ENCODE measurements at places on chromosomes 1 and 21.

- no peak for DNase-seq
Observed at GRCh38 chr1:1144843-1145546, 28.7 kb upstream of the TTLL10 start.

DNA sequence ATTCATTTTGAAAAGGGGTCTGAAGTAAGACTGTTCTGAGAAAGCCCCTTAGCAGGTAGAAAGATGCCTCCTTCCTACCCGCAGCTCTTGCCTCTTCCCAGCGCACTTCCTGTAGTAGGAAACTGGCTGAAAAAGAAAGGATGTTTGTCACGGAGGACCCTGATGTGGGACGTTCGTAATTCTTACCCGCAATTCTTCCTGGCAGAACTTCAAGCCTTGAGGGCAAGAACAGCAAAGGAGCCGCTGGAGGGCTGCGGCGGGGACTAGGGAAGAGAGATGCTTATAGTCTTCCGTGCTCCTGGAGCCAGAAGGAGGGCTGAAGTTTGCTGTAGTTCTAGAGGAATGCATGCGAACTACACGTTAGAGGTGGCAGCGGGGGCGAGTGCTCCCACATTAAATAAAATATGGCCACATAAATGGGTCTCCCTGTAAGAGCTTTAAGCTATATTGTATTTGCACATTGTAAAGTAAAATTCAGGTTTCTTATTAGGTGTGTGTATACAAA is 6.3 kb downstream of the C1orf53 start:
- DNase-seq = no peak

GRCh38 chr1:231628207-231628876 is 1.8 kb downstream of the DISC1 start:
- peak; percentile 62 for DNase-seq

- no peak for DNase-seq
Observed at GRCh38 chr1:109777980-109778625, 14.4 kb upstream of the EPS8L3 start.

- no peak for DNase-seq
Observed at GRCh38 chr1:40844887-40845878, 17.0 kb downstream of the CITED4 start.

- DNase-seq = peak; percentile 96
Observed at GRCh38 chr1:186236921-186237320, 138.1 kb downstream of the TPR start.

GRCh38 chr1:84155517-84155916 is 11.4 kb downstream of the PRKACB start:
- DNase-seq = no peak

- peak; percentile 89 for DNase-seq
Observed at GRCh38 chr1:18932387-18932786, 24.1 kb downstream of the IFFO2 start.

GRCh38 chr1:183291216-183291762 is 105.2 kb downstream of the LAMC2 start:
- DNase-seq = no peak

DNA sequence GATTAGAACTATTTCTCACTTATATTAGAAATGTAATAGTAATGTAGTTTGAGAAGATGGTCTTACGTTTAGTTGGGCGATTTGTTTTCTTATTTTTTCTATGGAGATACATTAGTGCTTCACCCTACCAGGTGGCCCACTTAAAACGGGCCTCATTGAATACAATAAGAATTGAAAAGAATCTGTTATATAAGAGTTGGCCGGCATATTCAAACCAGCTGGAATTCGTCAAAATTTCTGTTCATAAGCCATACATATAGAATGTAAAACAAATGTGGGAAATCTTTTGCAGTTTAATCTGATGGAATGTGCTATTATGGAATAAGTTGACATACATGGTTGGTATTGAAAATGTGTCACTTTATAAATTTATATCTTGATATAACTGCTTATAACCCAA is 96.4 kb upstream of the C1orf105 start:
- DNase-seq = no peak

DNA sequence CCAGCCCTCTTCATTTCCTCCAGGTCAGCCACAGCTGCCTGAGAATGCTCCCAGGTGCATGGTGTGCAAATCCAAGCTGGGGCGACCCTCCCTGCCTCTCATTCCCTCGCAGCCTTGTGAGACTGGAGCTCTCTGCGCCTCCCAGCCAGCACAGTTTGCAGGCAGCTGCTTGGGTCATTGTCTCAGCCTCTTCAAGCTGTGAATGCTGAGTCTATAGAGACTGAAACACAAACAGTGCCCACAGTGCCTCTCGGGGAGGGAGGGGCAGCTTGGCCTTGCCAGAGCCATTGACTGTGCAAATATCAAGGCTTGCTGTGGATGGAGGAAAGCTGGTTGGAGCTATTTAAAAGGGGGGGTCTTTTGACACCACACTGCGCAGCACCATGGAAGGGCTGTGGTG is 10.6 kb downstream of the PLXNA2 start:
- DNase-seq = no peak

DNA sequence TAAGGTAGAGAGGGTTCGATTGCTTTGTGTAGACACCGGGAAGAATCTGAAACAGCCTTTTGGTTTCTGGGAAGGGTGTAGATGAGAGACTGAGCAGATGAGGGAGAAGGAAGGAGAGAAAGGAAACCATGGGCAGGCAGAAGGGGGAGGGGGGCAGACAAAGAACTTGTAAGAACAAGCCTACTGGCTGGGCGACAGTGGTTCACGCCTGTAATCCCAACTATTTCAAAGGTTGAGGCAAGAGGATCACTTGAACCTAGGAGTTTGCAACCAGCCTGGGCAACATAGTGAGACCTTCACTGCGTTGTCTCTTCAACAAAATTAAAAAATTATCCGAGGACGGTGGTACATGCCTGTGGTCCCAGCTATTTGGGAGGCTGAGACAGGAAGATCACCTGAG is 106.2 kb downstream of the TM2D1 start:
- peak; percentile 75 for DNase-seq

DNA sequence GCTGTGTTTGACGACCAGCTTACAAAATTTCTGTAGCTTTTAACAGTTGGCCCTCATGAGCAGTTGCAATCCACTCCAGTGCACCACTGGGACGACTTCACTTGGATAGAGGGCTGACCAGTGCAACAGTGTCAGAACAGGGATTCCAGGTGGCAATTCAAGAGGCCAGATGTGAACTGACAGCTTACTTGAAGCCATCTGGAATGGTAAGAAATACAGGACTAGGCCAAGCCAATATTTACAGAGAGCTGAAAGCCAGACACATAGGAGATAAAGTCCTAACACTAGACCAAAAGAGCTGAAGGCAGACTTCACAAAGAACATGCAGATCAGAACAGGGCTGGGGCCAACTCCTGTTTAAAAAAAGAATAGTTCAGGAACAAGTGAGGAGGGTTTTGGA is 93.5 kb upstream of the NFIA start:
- DNase-seq = no peak

DNA sequence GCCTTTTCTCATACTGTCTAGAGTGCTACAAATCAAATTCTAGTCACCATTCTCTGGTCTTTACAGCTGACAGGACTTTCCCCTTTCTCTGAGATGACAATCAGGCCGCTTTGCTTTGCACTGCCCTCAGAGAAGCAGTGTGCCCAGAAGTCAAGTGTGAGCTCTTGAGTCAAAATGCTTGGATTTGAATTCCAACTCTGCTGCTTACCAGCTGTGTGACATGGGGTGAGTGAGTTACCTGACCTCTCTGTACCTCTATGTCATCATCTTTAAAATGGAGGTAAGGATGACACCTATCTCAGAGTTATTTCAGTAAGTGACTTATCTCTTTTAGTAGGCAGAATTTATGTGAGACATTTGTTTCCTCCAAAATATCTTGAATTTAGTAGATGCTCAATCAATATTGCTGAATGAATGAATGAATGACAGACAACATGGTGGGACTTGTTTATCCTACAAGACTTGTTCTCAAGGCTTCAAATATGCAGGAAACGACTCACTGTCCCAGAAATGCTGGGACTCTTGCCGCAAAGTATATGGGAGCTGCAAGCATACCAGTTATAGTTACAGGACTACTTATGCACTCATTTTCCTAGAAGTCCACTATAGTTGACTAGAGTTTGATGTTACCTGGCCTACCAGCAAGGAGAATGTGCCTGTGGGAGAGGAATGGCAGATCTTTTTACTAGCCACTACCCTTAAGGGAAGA is 38.1 kb upstream of the A3GALT2 start:
- peak; percentile 50 for DNase-seq

- DNase-seq = no peak
Observed at GRCh38 chr1:227661495-227661894, 73.6 kb downstream of the JMJD4 start.

DNA sequence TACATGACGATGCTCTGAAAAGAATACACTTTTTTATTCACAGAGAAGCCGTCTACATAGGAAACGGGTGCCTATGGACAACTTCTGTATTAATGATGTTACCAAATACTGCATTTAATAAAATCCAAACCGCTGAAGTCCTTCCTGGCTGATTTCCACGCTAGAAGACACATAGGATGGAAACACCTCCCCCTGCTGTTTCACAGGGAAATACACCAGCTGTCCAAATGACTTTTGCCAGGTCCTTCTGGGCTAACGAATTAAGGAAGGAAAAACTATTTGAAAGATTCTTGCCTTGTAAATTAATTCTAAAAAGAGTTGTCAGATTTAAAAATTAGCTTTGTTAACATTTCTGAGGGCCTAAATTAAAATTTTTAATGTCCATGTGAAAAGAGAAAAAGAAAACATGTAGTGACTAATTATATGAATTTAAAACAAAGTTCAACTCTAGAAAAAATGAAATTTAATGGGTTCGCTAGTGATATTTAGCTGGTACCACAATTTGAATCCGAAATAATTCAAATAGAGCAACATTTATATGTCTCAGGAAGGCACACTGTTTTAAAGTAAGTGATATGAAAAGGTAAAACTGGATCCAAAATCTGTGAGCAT is 146.0 kb downstream of the RERE start:
- DNase-seq = peak; percentile 72

DNA sequence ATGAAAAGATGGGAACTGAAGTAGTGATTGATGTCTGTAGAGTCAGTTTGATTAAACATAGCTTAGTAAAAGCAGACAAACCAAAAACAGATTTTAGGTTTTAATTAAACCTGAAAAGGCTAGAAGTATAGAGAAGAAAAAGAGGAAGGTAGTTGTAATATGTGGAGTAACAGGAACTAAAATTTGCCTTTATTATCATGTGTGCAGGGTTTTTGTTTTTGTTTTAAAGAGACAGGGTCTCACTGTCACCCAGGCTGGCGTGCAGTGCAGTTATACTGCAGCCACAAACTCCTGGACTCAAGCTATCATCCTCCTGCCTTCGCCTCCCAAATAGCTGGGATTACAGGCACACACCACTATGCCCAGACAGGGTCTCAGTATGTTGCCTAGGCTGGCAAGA is 6.0 kb downstream of the TOR1AIP1 start:
- no peak for DNase-seq

GRCh38 chr1:3776231-3776961 is 3.8 kb downstream of the SMIM1 start:
- no peak for DNase-seq

DNA sequence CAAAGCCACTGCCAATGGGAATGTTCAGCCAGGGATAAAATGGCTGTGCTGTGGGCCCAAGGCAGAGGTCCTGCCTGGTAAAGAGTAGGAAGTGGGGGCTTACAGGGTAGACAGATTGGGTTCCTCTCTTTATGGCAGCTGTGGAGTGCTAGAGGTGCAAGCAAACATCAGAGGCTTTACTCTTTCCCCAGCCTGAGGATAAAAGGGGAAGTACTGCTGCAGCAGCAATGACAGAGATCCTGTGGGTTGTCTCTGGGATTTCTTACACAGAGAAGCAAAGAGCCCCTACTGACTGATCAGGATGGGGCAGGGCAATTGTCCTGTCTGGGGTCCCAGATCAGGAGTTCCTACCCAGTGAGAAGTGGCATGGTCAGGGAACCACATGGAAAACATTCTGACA is 54.2 kb downstream of the DRAM2 start:
- no peak for DNase-seq

DNA sequence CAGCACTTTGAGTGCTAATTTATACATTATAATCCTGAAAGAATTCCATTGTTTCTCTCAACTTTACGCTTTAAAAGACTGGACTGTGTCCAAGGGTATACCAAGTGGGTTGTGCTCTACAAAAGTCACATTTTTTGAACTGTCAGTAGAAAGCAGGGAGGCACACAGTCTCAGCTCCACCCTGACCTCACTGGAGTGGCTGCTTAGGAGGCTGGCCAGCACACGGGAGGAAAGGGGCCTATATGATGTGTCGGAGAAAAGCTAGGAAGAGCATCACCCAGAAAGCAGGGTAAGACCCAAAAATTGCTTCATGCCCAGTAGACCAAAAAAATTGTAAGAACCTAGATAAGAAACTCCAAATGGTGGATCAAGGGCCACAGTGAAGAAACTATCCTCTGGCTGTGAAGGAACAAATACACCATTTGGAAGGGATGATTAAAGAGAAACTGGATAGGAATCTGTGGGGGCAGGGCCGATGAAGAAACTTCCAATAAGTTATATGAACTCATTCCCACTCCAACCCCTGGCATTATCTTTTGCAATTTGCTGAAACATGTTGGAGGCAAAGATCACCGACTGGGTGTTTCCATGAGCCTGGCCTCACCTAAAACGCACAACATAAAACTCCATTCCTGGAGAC is 1.9 kb downstream of the S100A10 start:
- no peak for DNase-seq

DNA sequence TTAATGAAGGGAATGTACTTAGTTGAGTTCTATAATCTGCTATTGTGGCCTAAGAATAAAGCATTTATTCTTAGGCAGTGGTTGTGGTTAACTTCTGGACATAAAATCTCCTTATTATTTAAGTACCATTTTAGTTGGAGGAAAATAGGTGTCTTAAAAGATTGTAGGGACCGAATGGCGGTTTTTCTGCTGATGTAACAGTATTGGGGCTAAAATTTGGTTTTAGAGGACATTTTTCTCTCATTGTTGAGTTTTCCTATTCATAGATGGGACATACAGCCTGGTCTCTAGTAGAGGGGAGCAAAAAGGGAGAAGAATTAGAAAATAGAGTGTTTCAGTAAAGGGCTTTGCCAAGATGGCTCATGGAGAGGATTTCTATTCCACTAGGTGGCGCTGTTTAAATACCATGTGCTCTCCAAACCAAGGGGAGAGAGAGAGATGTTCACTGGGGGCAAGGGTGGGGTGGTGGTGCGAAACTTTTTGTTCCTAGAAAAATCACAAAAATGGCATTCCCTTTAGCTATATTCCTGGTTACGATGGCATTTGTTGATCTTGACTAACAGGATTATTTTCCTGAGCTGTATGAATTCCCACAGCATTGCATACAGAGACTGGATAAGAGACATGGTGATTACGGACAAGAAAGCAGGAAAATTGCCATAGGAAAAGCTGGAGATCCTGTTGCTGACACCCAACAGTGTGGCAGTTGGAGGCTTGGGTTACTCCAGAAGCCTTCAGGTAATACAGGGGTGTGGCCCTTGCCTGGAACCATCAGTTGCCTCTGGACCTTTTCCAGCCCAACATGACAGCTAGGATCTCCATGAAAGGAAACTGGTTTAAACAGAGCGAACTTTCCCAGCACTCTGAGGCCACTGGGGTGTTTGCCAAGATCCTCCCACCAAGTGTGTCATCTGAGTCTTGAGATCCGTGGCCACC is 18.2 kb upstream of the FCGR2A start:
- peak; percentile 79 for DNase-seq

DNA sequence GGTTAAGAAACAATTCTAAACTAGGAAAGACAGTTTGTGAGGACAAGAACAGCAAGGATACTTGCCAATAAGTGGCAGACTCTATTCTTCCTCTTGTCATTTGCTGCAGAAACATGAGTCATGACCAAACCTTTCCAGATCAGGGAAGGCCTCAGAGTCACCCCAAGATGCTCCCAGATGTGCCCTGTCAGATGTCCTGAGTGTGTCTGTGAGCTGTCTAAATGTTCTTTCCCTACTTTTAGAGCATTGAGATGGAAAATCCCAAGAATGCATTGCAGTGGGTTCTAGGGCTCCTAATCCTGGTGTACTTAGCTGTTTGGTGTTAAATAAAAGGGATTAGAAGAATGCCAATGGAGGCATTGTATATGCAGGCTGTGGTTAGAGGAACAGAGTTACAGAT is 57.5 kb upstream of the KIAA0040 start:
- peak; percentile 26 for DNase-seq

Data from epithelial cell of esophagus (primary cell).